ENCODE measurements at places on chromosomes 2 and 18.

DNA sequence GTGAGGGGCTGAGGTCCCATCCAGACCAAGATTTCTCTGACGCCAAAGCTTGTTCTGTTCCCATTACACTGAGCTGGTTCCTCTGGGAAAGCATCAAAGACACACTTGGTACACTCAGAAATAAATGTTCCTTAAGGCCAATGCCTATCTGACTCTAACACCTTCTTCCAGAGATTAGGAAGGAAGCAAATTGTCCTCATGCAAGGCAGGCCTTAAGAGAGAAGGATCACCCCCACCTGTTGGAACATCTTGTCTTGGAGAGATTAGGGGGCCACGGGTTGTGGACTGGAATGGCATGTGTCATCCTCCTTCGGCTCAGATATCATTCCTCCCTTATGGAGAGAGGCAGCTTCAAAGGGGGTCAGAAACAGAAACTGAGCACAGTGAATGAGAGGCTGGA is 100.2 kb downstream of the ANKRD44 start:
- no peak for DNase-seq

DNA sequence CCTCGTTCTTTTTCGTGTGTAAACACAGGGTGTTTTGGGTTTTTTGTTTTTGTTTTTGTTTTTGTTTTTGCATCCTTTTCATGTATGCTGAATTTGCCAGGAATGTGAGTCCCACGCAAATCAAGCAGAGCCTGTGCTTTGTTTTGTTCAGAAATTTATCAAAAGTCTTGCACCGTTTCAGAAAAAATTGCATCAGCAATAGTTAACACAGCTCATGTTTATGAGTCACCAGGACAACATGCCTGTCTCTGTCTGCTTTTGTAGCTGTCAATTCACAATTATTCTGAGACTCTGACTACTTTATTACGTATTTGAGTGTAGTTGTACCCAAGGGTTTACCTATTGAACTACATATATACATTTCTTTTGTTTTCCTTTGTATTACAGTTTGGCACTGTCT is 38.3 kb downstream of the MRPL44 start:
- DNase-seq: no peak

- no peak for DNase-seq
Measured at GRCh38 chr18:79567481-79568147, 112.0 kb upstream of the CTDP1 start.

DNA sequence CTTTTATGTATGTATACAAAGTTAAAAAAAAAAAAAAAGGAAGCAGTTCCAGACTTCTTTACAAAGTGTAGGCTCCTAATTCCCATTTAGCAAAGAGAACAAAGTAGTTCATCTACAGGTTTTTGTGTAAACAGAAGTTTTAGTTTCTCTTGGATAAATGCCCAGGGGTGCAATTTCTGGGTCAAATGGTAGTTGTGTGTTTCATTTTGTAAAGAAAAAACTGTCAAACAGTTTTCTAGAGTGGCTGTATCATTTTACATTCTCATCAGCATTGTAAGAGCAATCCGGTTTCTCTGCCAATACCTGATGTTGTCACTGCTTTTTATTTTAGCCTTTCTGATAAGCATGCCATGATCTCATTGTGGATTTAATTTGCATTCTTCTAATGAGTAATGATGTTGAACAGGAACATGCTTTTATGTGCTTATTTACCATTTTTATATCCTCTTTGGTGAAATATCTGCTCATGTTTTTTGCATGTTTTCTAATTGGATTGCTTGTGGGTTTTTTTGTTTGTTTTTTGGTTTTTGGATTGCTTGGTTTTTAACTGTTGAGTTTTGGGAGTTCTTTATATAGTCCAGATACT is 16.6 kb upstream of the PSME4 start:
- DNase-seq: no peak

DNA sequence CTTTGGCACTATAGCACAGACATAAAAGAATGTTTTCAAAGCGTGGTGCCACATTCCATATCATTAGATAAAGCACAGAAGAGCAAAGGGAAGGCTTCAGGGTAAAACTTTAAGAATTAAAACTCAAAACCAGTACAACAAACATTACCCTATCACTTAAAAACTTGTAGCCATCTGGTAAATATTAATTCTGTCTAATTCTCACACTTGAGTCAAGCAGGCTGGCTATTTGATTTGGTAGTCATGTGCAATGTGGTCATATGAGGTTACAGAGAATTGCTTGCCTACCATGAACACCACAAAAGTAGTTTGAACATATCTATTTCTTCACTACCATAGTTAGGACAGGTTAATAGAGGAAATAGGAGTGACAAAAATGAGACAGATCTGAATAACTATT is 244.9 kb downstream of the IRS1 start:
- no peak for DNase-seq

DNA sequence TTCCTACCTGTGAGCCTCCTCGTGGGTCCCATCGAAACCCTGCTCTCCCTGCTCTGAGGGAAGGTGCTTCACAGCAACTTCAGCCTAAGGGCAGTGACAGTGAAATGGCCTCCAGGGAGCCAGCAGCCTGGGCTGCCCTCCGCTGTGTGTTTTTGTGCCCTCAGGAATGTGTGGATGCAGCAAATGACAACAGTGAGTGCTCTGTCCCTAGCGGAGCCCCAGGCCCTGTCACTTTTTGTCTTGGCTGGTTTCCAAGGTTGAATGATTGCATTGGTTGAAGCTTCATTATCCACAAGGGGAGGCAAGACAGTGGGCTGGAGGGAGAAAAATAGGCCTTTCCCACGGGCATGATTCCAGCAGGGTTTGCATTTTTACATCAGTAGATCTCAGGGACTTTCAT is 42.9 kb downstream of the STON1 start:
- DNase-seq: no peak

GRCh38 chr2:219664041-219664440 is 36.6 kb downstream of the SLC4A3 start:
- no peak for DNase-seq

DNA sequence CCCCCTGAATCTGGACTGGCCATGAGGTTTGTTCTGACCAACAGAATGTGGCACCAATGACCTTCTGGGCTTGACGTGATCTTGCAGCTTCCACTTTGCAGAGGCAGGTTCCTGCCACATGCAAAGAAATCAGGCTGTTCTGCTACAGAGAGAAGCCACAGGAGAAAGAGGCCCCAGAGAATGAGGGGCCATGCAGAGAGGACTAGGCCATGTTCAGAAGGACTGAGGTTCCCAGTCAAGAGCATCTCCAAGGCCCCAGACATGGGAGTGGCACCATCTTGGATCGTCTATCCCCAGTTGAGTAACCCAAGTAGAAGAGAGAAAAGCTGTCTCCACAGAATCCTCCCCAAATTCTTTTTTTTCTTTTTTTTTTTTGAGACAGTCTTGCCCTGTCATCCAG is 131.1 kb downstream of the ZBTB7C start:
- no peak for DNase-seq

DNA sequence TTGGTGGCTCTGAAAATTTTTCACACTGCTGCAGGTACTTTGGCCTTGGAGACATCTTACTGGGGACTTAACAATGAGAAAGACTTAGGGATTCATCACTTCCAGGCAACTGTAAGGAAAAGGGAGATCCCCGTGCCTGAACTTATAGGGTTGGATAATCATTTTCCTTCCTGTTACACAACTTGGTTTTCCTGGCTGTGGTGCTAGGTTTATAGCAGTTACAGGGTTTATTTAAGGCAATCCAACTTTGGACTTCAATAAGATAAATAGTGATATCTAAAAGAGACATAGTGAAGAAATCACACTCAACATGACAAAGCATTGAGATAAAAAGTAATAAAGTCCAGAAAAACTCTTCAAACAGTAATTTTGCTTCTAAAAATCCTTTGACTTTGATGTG is 70.2 kb upstream of the RAPH1 start:
- DNase-seq: no peak

- DNase-seq: no peak
Measured at GRCh38 chr2:221807706-221808105, 235.6 kb upstream of the EPHA4 start.

GRCh38 chr2:179454443-179455171 is 190.0 kb upstream of the SESTD1 start:
- no peak for DNase-seq

DNA sequence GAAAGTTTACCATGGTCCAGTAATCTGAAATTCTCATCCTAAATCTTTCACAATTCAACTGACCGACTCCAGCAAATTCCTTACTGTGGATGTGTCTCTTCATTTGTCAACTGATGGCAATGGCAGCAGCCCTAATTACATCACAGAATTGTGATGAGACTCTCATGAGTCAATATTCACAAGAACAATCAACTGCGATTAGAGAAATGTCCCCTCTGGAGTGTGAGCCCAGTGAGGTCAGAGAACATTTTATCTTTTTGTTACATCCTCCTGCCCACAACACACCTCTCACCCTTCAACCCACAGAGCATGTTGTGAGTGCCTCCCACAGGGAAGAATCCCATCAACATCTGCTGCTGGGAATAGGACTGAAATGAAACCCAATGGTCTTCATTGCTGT is 73.6 kb downstream of the CD226 start:
- DNase-seq: no peak

GRCh38 chr2:99600981-99601651 is 111.3 kb upstream of the REV1 start:
- no peak for DNase-seq

DNA sequence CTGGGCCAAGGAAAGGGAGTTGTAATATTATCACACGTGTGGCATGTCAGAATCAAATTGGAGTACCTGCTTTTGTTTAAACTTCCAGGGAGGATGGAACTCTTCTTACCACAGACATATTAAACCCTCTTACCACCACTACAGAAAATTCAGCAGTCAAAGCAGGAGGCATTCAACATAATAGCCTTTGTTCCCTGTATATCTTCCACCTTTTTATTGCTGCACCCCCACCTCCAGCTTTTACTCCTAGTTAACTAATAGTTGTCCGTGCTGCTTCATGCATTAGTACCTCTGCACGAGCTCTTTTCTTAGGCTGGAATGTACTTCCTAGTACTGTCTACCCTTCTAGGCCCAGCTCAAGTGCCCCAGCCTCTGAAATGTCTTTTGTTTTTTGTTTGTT is 14.9 kb upstream of the NR4A2 start:
- DNase-seq: no peak

DNA sequence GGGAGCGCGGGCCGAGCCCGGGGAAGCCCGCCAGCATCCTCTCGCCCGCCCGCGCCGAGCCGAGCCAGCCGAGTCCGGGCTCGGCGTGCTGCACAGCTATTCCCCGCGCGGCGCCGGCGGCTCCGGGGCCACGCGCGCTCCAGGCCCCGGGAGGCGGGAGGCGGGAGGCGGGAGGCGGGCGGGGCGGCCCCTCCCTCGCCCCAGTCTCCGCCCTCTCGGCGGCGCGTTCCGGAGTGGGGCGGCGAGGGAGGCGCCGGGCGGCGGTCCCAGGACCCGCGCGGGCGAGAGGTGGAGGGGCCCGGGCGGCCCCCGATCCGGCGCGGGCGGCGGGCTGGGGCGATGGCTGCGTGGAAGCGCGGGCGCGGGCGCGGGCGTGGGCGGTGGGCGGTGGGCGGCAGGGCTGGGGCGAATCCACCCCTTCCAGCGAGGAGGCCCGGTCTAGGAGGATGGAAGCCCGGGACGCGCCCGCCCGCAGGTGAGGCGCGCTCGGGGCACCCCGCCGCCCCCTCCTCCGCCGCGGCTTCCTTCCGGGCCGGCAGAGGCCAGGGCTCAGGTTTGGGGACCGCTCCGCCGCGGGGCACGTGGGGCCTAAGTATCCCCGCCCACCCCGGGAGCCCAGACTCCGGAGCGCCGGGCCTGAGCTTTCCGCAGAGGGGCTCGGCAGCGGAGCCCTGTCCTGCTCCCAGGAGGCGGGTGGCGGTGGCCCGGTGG is at the start of gene ADCY3:
ADCY3 (minus strand) TSS at position 140 of the 711 bp plus-strand sequence. CDS start 1,250 bp downstream, outside the sequence.
- peak; percentile 23 for DNase-seq

GRCh38 chr18:9216459-9216858 is 79.9 kb downstream of the ANKRD12 start:
- DNase-seq: no peak

- peak; percentile 70 for DNase-seq
Measured at GRCh38 chr18:74226156-74226555, 65.6 kb downstream of the CYB5A start.

GRCh38 chr2:203751685-203752271 is 45.3 kb downstream of the CD28 start:
- no peak for DNase-seq

- DNase-seq: peak; percentile 91
Measured at GRCh38 chr2:170530284-170530745, 184.8 kb upstream of the SP5 start.

GRCh38 chr2:181124497-181124896 is 144.1 kb downstream of the UBE2E3 start:
- DNase-seq: no peak

GRCh38 chr2:172821370-172822338 is 86.0 kb downstream of the RAPGEF4 start:
- no peak for DNase-seq

GRCh38 chr2:25639131-25639530 is 34.2 kb downstream of the DTNB start:
- DNase-seq: no peak

GRCh38 chr2:68837164-68837860 is 33.9 kb downstream of the BMP10 start:
- peak; percentile 60 for DNase-seq

DNA sequence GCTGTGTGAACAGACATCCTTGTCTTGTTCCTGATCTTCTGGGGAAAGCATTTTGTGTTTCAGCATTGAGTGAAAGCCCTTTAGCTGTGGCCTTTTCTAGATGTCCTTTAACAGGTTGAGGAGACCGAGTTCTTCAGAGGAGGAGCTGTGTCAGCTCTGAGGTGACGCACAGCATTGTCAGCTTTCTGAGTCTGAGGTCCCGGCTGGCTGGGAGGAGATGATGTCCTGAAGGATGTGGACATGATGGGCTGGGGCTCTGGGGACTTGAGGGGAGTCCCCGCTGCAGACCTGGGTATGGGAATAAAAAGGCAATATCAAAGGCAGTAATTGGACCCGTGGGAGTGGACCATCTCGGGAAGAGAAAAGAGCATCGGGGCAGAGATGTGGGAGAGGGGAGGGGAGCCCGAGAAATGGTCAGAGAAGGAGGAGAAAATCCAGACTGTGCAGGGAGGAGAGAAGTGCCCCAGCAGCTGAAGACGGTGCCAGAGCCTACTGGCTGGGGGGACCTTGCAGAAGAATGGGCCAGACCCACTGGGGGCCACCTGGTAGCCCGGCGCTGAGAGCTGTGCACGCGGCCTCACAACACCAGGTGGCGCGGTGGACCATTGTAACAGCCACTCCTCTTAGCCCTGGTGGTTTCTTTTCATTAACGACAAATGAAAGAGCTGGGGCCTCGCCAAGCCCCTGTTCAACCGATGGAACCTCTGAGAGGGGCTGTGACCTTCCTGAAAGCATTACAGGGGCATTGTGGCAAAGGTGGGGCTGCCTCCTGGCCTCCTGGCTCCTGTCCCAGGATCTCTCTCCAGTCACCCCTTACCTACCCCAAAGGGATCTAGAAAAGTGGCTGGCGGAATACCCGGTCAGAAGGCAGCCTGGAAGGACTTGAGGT is 61.6 kb downstream of the ST3GAL5 start:
- peak; percentile 75 for DNase-seq

GRCh38 chr2:134021830-134022524 is 231.9 kb upstream of the MGAT5 start:
- DNase-seq: no peak

- no peak for DNase-seq
Measured at GRCh38 chr2:239466061-239466754, 65.4 kb upstream of the HDAC4 start.

Data from mucosa of gallbladder (tissue), 1 donor.